ENCODE measurements at places on chromosomes 4 and X.

DNA sequence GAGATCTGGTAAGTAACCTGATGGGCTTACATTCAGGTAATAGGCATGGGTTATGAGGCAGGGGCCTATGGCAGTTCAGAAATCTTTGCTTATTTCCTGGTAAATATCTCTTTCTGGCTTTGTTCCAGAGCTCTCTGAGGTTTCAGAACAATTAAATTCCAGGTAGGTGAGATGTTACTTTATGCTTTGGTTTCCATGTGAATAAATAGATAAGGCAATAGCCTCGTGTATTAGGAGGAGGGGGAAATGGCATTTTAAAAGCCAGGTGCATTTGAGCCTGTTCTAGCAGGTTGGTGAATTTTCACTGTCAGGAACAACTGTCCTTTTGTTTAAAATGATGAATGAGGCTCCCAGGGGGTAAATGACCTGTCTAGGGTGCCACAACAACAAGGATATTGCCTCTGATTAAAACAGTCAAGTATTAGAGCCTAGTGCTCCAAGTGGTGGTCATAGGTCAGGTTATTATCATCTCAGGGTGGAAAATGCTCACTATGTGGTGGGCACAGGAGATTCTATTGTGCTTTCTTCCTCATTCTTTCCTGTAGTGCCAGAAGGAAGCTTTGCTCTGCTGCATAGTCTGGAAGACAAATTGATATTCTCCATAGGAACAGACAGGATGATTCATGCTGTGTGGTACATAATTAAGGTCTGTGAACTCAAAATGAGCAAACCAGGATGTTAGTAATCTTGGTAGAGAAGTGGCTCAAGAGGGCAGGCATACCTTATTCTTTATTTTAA is 296.2 kb downstream of the INPP4B start:
- DNase-seq, result peak; percentile 43

DNA sequence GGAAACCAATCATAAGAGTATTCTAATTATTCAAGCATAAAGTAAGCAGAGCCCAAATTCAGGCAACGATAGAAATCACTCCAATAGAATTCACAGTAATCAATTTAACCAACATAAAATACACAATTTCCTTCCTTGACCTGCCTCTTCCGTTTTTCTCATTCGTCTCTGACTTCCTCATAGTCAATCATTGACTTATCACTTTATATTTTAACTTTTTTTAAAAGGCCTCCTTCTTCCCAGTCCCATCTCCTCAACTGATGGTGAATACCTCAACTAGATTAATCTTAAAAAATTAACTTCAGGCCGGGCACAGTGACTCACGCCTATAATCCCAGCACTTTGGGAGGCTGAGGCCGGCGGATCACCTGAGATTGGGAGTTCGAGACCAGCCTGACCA is 13.3 kb downstream of the CNOT6L start:
- DNase-seq, result no peak

GRCh38 chr4:123671636-123672404 is 275.2 kb downstream of the SPRY1 start:
- DNase-seq, result no peak

DNA sequence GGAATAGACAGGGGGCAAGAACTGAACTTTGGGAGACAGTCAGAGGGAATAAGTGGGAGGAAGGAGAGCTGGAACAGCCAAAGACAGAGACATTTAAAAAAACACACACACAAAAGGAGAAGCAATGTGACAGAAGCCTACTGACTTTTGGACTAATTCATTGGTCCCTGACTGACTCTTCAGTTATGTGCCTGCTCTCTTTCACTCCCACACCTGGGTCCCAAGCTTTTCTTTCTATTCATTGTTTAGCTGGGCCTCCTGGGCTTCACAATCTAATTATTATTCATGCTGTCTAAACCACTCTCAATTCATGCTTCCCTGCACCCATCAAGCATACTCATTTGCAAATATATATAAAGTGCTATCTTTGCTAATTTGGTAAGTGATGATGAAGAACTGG is 139.2 kb upstream of the IRS4 start:
- DNase-seq, result no peak

- DNase-seq, result peak; percentile 8
These were observed 121.2 kb upstream of the NAP1L5 start for GRCh38 chr4:88818631-88819470.

- no peak for DNase-seq
These were observed 124.8 kb upstream of the EOLA2 start for GRCh38 chrX:150063138-150063518.
